ENCODE measurements at places on chromosomes 5 and 9.

GRCh38 chr5:57303985-57304384 lies 130.1 kb downstream of the GPBP1 start:
- no peak for DNase-seq

DNA sequence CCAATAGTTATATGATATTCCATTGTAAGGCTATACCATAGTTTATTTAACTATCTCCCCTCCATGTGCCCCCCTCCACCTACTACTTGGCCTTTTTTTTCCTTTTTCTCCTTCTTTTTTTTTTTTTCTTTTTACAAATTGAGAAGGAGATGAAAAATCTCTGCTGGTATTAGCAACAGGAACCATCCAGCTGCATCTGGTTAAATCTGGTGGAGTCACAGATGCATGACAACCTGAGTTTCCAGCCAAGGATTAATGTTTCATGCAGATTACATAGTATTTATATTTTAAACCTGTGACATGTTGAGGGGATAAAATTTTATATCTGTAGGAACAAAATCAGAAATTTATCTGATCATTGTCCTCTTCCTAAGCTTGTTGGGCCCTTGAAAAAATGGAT lies 128.5 kb upstream of the IQGAP2 start:
- DNase-seq, result no peak

DNA sequence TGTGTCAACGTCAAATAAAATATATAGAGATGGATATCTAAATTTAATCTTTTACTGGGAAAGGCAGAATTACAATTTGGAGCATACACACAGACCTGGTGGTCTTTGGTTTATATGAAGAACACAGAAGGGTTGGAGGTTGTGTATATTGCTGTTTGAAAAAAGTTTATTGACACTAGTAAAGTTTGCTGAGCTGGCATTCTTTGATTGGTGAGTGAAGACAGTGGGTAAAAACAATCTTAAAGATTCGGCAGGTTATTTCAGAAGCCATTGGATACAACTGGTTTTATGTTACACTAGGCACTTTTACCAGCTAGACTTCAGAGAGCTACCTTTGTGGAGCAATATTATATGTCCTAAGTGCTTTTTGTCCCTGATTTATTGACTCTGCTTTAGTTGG lies 27.2 kb downstream of the IZUMO3 start:
- DNase-seq, result no peak

GRCh38 chr9:115640887-115641286 lies 512.7 kb upstream of the PAPPA start:
- no peak for DNase-seq

DNA sequence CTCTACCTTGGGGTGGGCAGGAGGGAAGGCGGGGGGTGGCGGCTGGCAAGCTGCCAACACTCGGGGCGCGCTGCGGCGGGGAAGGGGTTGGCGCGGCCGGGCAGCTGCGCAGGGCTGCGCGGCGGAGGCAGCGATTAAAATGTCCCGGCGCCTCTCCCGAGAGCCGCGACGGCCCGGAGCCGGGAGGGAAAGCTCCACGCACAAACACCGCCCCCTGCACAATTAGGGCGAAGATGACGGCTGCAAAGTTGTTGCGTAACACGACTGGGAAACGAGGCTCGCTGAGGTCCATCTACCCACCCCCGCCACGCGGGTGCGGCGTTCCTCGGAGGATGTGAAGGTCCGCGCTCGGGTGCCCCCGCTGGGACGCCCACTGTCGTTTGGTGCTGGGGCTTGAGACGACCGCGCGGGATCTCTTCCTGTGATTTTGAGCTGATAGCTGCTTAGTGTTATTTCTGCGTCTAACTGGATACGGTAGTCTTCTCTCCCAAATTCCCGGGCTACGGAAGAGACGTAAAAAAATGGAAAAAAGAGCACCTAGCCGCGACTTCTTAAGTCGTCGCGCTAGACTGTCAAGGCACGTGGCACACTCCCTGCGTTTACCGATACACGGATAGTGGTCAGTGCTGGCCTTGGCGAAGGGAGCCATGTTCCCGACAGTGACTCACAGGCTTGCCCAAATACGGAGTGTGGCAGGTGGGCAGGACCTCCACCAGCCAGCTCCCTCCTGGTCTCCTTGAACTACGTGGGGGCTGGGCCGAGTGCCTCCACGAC lies 958 bp upstream of the NFIL3 start:
- peak; percentile 74 for DNase-seq

DNA sequence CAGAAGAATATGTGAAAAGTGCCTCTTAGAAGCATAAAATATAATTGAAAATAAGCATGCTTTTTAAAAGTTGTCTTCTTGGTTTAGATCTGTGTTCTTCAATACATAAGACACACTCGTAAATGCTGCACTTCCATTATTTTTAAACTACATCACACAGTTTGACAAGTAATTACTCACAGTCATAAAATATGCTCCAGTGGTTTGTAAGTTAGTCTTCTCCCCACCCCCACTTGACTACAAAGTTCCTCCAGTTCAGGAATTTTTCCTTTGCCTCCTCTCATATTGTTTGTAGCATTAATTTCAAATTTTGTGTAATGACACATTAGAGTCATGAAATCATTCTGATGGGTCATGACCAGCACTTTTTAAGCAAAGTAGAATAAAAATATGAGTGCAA lies 60.3 kb upstream of the PTGER4 start:
- DNase-seq, result no peak

GRCh38 chr5:14713476-14714390 lies 49.2 kb downstream of the OTULIN start:
- DNase-seq, result no peak

GRCh38 chr9:1939926-1940368 lies 75.2 kb upstream of the SMARCA2 start:
- DNase-seq, result no peak

DNA sequence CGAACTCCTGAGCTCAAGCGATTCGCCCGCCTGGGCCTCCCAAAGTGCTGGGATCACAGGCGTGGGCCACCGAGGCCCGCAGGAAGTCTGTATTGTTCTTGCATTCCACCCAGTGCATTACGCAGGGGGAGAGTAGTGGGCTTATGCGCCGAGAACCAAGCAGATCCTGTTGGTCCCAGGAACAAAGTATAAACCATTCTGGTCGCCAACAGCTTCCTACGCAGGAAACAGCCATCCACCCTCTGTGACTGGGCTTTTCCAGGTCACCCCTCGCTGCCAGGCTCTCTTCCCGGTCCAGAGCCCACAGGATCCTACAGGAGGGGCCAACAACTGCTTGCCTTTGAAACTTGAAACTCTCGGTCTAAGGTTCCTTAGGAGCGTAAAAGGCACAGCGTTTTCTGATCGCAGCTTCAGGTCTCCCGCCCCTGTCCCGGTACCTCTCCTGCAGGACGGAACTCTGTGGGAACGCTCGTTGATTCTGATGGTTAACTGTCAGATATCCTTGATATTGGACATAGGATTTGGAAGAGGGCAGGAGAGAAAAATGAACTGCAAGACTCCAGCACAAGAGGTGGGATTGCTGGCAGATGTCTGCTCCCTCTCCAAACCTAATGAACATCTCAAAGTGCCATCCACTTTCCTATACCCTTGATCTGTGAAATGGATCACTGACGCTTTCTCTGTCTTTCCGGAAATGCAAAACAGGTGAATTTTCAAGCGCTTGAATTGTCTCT lies 4.2 kb upstream of the ANXA2R start:
- no peak for DNase-seq

GRCh38 chr5:140569197-140569596 lies 4.6 kb downstream of the SLC35A4 start:
- DNase-seq, result no peak

DNA sequence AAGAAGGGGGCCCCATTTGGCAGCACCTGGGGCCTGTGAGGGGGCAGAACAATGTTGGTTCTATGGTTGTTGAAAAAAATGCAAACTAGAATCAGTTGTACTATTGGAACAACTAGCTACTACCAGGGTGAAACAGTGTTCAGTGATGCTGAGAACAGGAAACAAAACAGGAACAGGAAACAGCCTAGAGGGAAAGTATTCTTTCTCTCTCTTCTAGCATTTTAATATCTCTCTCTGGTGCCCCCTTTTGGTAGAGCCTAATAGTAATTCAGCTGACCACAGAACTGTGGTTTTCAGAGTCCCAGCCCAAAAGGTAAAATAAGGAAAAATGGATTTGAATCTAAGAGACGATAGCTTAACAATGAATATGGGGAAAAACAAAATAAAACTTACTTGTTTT lies 138.0 kb upstream of the KCNN2 start:
- no peak for DNase-seq

DNA sequence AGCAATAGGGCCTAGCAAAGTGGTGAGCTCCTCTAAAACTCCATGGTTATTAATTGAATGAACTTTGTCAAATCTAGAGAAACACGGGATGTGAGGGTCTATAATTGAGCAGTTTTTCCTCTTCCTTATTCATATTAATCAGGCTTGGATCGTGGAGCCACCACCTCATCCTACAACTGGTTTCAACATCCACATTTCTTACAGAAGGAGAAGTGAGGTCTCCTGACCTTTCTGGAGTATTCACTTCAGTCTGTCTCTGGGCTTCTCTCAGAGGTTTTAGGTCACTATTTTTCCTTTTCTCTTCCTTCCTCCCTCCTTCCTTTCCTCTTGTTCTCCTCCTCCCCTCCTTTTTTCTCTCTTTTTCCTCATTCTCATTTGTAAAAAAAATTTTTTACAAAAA lies 177.3 kb upstream of the ACTBL2 start:
- DNase-seq, result no peak

GRCh38 chr9:27368316-27368985 lies 71.5 kb upstream of the EQTN start:
- no peak for DNase-seq

DNA sequence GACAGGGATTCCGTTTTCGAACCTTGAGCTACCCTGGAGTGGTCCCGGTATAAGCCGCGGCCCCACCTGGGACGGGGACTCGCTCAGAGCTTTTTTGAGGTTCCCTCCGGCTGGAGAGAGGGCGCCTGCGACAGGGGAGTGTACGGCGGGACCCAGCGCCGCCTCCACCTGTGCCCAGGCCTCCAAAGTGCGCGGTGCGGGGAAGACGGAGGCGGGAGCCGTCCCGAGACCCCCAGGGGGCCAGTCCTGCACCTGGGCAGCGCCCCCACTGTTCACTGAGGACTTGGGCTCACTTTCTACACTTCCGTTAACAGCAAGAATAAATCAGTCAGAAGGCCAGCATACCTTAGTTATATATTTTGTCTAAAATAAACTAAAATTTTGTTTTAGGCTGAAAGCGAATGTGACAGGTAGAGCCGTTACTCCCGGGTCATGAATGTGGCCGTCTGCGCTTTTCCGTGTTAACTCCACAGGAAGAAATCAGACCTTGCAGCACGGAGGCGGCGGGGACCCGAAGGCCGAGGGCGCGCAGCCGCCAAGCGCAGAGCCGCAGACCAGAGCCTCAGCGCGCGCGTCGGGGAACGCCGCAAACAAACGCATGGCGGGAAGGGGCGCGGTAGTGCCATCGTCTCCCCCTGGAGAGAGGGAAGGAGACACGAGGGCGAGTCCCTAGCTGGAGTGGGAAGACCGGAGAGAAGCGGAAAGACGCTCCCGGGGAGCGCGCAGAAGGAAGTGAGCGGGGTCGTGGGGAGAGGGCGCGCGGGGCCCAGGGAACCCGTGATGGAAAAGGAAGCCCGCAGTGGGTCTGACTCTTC lies 14.1 kb downstream of the TRIM7 start:
- no peak for DNase-seq

DNA sequence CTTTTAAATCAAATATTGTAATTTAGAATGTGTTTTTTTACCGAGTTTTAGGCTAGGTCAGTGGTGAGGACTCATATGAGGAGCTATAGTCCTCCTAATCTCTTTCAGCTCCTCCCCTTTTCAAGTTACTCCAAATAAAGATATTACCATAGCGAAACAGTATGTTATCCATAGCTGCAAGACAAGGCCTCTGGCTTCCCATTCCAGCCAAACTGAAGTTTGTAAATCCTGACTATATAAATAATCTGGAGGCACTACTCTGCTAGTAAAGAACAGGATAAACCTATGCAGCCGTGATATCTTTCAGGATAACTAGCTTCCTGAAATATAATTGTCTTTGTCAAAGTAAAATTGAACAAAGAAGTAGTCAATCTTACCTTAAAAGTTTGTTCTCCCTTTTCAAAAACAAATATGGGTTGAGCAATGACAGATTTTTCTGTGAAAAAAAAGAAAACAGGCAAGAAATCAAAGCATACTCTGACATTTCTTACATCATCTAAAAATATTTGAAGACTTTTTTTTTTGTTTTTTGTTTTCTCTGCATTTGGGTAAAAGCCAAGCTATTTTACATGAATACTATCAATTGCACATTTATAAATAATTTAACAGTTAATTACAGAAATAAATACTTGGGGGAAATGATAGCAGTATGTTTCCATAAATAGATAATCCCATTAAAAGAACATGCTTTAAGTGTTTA lies 29.3 kb upstream of the NADK2 start:
- DNase-seq, result no peak

- DNase-seq, result no peak
Observed at GRCh38 chr9:89352874-89353649, 34.8 kb downstream of the SECISBP2 start.

- DNase-seq, result no peak
Observed at GRCh38 chr9:5326187-5326586, 13.5 kb downstream of the RLN1 start.

- no peak for DNase-seq
Observed at GRCh38 chr5:168746893-168747640, 167.9 kb upstream of the PANK3 start.

DNA sequence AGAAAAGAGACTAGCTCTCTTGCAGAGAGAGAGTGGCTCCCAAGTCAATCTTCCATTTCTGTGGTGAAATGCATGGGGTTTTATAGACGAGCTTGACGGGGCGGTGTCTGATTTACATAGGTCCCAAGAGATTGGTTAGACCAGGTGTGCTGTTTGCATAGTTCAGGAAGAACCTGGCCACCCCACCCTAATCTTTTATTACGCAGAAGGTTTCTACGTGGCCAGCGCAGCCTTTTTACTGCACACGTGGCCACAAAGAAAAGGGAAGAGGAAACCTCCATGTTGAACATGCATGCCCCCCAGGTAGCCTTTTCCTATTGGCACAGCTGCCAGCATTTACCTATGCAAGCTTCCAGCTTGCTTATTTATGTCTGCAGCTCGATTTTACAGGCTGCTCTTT lies 92.1 kb downstream of the CAVIN4 start:
- DNase-seq, result no peak

GRCh38 chr5:6708814-6709213 lies 4.4 kb upstream of the TENT4A start:
- DNase-seq, result no peak

- DNase-seq, result no peak
Observed at GRCh38 chr5:125337294-125337693, 590.9 kb upstream of the ZNF608 start.

DNA sequence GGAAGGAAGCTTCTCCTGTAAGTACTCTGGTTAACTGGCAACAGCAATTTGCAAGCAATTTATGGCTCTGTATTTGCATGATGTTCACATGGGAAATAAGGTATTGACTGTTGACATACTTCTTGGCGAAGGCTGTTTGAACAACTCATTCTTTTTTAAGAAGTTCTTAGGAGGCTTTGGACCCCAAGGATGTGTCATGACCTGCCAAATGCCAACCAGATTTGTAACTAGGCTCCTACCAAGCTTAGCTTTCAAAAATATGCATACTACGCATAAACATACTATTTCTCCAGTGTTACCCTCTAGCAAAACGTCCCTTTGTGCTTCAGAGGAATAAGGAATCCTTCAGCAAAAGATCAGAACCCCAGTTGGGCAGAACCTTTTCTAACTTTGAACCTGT lies 165.2 kb upstream of the MSX2 start:
- no peak for DNase-seq
